ENCODE measurements at places on chromosomes 16 and 17.

- DNase-seq = no peak
These were observed 21.1 kb downstream of the NPTX1 start for GRCh38 chr17:80455336-80455710.

DNA sequence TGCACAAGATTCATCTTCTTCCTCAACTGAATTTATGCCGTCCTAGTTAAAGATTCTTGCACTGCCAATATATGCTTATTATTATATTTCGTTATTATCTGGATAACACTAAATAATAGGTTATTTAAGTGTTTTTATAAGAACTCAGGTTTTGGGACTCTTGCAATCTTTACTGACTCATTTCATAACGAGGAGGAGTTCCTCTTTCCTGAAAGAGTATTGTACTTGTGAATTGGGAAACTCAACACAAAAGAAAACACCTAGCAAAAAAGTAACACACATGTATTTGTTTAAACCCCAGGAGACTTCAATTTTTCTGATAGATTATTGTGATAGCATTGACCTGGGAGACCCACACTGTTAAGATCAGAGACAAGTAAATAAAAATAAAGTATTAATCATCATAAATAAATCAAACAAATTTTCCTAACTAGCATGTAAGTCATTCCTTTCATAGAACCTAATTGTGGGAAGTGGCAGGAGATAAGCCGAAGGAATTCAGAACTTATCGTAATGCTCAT, 505.8 kb downstream of the KCNJ2 start:
- DNase-seq = no peak

DNA sequence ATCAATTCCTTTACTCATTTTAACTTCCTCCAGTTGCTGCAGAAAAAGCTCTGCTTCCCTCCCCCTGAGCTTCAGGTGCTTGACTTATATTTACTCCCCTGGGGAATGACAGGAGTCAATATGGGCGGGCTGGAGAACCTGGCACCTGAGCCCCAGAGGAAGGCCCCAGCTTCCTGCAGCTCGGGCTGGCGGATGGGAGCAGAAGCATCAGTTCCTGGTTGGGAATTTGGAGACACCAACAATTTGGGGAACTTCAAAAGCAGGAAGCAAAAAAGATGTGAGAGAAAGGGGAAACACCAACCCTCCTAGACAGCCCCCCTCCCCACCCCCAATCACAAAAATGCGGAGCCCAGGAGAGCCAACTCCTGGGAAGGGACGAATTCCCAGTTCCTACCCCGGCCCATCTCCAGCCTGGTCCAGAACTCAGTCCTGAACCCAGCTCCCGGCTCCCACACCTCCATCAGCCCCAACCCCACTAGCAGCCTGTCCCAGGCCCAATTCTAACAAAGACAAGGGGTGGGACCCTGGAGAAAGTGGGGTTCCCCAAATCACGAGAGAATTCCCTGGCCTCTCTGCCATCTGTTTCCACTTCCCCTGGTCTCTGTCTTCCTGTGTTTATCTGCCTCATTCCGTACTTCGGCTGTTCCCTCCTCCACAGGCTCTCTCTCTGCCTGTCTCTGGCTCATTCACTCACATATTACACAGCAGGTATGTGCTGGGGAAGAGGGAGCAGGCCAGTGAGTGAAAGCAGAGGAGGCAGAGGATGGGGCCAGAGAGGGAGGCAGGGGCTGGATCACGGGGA, 16.2 kb upstream of the ASGR2 start:
- DNase-seq = no peak

DNA sequence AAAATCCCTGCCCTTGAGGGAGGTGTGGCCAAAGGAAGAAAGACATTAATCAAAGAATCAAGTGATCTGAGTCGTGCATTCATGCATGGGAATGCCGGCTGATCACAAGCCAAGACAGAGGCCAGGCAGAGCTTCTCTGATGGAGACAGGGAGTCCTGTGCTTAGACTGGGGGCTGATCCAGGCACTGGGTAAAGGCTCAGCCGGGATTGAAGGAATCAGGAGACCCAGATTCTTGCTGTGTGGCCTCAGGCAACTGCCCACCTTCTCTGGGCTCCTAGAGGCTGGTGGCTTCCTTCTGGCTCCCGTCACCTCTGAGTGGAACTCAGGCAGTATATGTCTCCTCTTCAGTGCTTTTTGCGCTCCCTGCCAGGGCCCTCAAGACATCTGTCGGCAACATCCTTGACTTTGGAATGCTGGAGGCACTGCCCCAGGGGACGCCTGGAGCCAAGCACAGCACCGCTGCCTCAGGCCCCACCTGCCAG, 17.7 kb downstream of the RAI1 start:
- no peak for DNase-seq

- no peak for DNase-seq
These were observed 152.4 kb downstream of the ABCC12 start for GRCh38 chr16:48003206-48003907.

GRCh38 chr16:57273359-57273758, 11.1 kb downstream of the PLLP start:
- no peak for DNase-seq

GRCh38 chr16:23423496-23424049, 29.4 kb downstream of the COG7 start:
- DNase-seq = no peak

GRCh38 chr16:89123001-89123830, 29.6 kb downstream of the ACSF3 start:
- DNase-seq = no peak

GRCh38 chr16:20441191-20441590, 10.1 kb upstream of the ACSM2A start:
- DNase-seq = no peak

DNA sequence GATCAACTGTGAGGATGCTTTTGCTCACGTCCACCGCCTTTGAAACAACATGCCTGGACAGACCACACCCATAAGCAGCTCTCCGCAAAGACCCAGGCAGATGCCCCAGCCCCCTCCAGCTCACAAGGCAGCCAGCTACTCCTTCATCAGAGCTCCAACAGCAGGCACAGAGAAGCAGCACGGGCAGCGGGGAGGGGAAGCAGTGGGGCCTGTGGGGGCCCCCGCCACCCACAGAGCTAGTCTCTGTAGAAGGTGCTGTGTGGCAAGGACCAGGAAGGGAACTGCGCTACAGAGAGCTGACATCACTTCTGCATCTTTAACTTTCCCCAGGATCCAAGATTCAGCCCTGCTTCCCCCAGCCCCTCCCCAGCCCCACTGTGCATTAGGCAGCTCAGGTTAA, 10.0 kb upstream of the SCNN1G start:
- DNase-seq = no peak

GRCh38 chr17:44345454-44346026, 438 bp downstream of the GRN start:
- peak; percentile 44 for DNase-seq

- DNase-seq = no peak
These were observed 311.3 kb upstream of the SOX9 start for GRCh38 chr17:71809537-71809936.

GRCh38 chr16:73040735-73041402, 7.1 kb downstream of the ZFHX3 start:
- no peak for DNase-seq

DNA sequence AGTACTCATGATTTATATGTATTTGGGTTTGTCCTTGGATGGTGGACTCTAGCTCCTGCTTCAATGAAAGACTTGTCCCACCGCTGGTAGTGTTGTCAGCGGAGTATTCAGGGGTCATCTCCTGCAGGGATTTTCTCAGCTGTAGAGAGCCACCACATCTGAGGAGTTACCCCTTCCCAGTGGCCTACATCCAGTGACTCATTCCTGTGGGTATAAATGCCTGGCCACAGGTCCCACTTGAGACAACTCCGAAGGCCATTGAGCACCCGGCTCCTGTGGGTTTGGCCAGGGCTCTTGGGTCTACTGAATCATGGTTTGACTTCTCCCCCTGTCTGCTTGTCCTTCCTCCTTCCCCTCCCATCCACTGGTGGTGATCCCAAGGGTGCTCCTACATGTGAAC, 34.6 kb upstream of the WSB1 start:
- no peak for DNase-seq

DNA sequence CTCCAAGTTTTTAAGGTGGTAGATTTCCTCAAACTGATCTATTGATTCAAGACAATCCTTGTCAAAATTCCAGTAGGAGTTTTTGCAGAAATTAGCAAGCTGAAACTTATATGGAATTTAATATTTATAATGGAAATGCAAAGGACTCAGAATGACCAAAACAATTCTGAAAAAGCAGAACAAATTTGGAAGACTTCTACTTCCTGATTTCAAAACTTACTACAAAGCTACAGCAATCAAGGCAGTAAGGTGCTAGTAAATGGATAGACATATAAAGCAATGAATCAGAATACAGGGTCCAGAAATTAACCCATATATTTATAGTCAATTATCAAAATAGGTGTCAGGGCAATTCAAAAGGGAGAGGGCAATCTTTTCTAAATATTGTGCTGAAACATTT, 11.8 kb upstream of the IL21R start:
- DNase-seq = no peak

DNA sequence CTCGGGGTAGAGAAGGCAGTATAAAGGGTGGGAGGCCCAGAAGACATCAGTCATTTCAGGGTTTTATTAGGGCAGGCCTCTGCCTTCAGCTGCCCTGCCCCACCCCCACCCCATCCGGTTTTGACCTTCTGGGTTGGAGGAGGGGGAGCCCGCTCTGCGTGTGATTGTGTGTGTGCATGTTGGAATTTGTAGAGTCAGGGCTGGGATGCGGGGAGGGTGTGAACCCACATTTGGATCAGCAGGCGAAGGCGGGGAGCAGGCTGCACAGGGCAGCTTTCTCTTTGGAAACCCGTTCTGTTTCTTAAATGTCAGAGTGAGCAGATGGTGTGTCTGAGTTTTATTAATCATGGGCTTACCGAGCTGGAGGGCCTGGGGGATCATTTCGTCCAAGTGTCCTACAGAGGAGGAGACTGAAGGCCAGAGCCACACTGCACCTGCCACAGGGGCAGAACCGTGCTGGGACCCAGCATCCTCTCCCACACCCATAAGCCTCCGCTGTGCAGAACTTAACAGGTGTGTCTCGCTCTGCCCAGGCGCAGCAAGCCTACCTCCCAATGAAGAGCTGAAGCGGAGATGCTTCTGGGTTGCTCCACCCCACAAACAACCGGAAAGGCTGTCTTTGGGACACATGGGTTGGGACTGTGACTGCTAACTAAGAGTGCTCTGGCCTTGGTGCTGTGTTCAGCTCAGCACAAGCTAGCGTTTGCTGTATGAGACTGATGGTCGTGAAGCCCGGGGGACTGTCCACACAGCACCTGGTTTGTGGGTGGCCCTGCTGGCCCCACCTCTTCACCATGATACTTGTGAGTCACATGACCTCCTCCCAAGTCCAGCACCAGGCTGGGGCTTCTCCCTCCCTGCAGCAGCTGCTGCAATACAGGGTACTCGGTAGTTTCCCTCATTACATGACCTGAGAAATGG, 70.9 kb upstream of the GSE1 start:
- no peak for DNase-seq
